ENCODE measurements at places on chromosomes 2 and 18. TPM values are rescaled to one million over a fixed set of nuclear protein-coding genes. Genes with fewer than 3 reads are reported as not detected.

DNA sequence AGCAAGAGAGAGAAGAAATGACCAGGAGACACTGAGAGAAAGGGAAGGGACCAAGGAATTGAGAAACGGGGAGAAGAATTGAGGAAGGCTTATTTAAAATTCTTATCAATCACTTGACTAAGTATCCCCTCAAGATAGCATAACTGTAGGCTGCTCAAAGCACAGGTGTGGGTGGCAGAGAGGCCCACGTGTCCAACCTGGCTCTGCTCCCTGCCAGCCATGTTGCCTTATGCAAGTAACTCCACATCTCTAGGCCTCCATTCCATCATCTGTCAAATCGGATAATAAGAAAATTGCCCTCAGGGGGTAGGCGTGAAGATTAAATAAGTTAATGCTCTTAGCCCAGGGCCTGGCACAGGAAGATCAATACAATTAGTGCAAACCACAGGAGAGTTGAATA is 7.4 kb upstream of the NPAS2 start:
- DNase-seq: no peak

- no peak for DNase-seq
These were observed 76.7 kb downstream of the RNF144A start for GRCh38 chr2:6993936-6994335.

DNA sequence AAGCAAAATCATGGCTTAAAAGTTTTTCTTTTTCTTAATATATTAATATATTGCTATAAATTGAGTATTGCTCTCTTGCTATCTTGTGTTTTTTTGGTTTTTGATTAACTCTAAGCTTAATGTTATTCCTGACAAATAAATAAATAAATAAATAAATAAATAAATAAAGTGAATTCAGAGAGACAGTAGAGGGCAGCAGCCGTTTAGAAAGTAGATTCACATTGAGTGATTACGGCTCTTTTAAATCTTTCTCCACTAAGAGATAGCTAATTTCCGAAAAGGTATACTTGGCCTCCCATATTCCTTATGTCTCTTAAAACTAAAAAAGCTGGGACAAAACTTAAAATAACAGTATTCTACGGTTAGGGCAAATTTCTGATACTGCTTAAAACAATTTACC is 34.3 kb downstream of the MSH2 start:
- DNase-seq: no peak

DNA sequence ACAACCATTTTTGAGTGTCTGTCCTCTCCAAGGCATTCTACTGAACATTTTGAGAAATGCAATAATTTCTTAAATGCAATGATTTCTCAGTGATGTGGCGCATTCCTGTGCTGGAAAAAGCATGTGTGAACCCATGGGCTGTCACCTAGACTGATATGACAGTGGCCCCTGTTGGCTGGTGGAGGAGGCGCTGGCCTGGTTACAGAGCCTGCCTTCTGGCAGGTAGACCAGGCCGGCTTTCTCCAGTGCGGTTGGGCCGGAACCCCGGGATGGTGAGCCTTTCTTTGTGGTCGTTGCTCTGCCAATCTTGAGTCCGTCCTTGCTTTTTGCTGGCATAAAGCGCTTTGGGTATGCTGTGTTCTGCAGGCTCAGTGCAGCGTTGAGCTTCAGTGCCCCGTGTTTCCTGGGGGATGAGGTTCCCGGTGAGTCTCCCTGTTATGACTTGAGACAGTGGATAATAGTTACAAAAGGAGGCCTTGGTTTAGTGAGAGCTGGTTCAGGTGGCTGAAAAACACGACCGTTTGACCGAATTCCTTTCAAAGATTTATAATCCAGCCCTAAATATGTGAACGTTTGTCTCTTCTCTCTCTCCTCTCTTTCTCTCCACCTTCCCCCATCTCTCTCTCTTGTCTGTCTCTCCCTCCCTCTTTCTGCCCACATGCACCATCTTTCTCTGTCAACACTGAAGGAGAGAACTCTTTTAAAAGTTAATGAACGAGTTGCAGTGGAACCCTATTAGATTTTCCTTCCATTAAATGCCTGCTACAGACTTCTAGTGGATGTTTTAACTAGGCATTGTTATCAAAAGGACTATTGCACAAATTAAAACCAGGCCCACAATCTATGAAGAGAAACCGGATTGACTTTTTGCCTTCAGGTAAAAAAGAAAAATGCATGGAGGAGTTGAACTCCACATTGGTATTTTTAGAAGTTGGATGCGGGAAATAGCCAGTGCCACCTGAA is 34.0 kb downstream of the TSHZ1 start:
- no peak for DNase-seq

GRCh38 chr2:159124441-159124911 is 156.0 kb downstream of the TANC1 start:
- DNase-seq: no peak

DNA sequence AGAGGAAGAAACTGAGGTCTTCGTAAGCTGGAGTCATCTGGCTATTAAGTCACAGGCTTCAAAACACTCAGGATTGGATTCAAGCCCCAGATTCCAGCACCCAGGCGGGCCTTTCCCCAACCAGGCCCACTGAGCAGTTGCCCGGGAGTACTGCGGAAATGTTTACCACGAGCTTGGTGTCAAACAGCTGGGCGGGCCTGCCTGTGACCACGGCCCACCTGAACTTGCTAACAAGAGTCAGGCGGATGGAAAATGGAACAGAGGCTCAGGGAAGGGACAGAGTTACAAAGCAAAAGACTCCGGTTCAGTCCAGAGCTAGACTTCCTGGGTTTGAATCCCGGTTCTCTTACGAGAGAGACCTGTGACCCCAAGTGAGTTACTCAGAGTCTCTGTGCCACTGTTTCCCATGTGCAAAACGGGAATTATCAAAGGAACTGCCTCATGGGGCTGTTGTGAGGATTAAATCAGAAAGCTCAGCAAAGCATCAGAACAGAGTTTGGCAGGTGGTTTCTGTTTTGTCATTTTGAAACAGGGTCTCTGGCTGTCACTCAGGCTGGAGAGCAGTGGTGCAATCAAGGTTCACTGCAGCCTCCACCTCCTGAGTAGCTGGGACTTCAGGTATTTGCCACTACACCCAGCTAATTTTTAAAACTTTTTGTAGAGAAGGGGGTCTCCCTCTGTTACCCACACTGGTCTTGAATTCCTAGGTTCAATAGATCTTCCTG is 49.0 kb upstream of the TFCP2L1 start:
- DNase-seq: no peak

DNA sequence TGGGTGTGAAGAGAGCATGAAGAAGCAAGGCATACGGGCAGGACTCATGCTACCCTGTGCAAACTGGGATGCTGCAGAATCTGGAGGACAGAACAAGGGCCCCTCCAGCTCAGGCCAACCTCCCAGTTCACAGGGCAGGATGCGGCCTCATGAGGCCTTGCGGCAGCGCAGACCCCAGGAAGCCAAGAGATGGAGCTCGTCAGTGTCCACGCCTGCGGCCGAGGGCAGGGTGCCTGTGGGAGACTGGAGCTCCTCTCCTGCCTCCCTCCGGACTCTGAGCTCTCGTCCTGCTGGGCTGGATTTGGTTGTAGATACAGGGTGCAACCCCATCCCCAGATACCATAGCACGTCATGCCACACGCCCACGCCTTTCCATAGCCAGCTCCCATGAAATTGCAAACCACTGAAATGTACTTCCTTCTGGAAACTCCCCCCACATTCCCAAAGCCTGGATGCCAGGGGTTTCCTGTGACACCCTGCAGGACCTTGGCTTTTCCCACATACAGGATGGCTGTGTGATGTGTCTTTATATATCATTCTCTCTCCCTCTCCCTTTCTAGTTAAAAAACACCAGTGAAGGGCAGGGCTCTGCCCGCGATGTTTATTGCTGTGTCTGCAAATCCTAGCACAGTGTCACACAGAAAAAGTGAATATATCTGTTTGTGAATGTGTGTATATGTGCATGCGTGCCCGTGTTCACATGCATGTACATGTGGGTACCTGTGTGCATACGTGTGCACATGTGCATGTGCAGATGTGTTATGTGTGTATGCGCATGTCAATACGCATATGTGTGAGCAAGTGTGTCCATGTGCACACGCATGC is 12.3 kb upstream of the SNTG2 start:
- no peak for DNase-seq

GRCh38 chr2:213189001-213189899 is 37.8 kb upstream of the IKZF2 start:
- DNase-seq: no peak

GRCh38 chr2:100884145-100884621 is 64.2 kb downstream of the NPAS2 start:
- DNase-seq: no peak

GRCh38 chr2:128607440-128607839 is 288.8 kb upstream of the HS6ST1 start:
- DNase-seq: no peak

DNA sequence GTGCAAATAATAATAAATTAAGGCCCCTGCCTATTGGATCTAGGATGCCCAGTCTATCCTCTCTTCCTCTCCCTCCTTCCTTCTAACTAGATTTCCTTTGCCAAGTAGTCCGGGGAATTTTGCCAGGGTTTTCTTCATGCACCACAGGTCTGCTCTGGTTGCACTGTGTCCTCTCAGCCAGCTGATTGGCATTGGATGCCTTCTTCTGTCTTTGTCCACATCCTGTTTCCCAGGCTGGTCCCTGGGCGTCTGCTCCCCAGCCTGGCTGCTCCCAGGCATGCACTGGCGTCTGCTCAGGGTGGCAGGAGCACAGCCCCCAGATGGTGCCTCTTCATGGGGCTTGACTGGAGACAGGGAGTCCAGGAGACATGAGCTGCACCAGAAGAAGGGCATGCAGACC is 66.4 kb downstream of the GALR1 start:
- no peak for DNase-seq

- no peak for DNase-seq
These were observed 20.0 kb downstream of the KCNF1 start for GRCh38 chr2:10931710-10932255.

DNA sequence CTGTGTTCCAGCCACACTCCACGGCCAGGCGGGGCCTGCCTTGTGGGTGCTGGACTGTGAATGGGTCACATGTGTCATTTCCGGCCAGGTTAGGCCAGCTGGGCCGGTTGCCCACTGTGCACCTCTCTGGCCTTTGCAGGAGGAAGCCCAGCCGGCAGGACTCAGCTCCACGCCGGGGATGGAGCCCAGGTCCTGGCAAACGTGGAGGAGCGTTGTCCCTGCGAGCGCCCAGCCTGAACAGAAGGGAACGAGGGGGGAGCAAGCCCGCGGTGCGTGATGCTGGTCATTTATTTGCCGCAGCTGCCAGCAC is 152.9 kb downstream of the PXDN start:
- no peak for DNase-seq

DNA sequence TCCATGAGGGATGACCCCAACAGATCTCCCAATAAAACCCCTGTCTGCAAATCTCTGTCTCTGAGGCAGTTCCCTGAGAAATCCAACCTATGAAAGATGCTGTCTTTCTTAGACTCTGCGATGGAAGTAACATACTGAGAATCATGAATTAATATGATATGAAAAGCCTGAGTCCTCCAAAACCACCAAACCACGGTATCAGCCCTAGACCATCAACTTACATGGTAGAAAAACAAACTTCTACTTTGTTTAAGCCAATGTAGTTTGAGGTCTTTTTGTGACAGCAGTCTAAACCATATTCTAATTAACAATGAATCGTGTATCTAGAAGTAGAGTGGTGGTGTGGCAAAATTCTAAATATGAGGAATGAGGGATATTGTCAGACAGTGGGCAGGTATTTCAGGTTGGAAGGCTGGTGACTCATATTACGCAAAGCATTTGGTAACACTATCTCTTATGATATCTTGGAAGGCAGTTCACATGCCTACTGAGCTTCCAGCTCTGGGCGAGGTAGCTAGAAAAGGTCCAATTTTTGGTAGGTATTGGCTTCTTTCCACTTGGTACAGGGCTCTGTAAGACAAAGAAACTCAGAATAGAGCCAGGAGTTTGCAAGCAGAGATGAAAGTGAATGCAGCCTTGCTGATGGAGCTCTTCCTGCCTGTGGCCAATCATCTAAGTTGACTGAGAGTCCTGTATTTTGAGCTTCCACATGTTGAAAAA is 215.8 kb downstream of the ZFP36L2 start:
- no peak for DNase-seq

DNA sequence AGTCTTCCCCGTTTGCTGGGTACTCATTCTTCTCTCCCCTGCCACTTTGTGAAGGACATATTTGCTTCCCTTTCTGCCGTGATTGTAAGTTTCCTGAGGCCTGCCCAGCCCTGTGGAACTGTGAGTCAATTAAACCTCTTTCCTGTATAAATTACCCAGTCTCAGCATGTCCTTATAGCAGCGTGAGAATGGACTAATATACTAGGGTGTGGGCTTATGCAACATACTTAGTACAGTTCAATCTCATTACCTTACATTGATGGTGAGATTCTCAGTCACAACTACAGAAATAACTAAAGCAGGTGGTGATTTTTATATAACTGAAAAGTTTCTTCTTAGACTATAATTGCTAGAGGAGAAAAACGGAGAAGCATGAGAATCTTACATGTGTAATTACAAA is 237.9 kb upstream of the MMADHC start:
- DNase-seq: no peak

DNA sequence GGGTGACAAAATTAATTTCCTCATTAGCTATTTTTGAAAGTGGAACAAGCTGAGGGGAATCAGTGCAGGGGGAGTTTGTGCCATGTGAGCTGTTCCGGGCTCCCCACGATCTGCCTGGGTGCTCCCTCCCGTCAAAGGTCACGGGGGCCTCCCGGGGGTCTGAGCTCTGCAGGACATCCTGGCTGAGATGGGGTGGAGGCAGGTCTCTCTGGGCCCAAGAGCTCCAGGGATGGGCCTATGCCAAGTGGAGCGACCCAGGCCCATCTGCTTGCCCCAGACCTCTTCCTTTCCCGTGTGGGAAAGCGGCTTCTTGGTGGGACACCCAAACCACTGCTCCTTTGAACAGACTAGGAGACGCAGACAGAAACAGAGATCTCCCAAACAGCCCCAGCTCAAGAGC is 143.3 kb upstream of the ID2 start:
- no peak for DNase-seq

GRCh38 chr2:47650001-47650535 is 132.9 kb upstream of the MSH6 start:
- DNase-seq: no peak

DNA sequence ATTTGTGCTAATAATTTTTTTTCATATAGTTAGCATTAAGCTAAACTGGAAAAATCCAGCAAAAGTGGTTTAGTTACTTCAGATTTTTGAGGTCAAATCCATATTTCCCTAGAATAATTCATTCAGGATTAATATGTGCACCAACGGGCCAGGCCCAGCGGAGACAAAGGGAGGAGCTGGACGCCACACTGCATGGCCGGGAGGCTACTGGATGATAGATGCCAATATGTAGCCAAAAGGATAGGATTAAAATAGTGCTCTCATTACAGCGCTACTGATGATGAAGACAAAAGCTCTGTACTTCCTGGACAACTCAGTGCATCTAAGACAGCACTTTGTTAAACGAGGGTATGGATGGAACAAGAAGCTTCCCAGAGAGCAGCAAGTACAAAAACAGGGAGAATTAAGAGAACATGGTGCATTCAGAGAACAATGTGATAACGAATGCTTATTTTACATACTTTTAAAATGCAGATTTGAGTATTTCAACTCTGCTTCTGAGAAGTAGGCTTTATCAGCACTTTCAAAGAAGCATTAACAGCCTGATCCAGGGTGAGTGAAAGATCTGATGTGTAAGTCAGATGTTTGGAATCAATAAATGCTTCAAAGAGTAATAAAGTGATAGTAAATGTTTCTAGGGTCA is 39.8 kb downstream of the PPP4R1 start:
- DNase-seq: no peak

Gene PMS1
- total RNA-seq: 15.0 TPM

Gene REG3A
- not detected for total RNA-seq

Gene CAVIN2
- total RNA-seq: 90.6 TPM

Gene LINC00305
- not detected for total RNA-seq

Gene MTERF4
- total RNA-seq: 19.5 TPM

Gene ALMS1
- 31.9 TPM for total RNA-seq

Gene IL36RN
- total RNA-seq: not detected

Gene EGR4
- not detected for total RNA-seq

Gene ARMC9
- 119 TPM for total RNA-seq

Gene RGPD3
- 0.46 TPM for total RNA-seq

Gene ADCYAP1
- total RNA-seq: 2.2 TPM

All from esophagus muscularis mucosa (tissue), 4 donors.